ENCODE measurements at places on chromosomes 1 and 21.

- no peak for DNase-seq
- no peaks in the 10 kb centered on the region for H3K36me3 ChIP-seq
- peaks cover 2% of the 10 kb centered on the region for H3K27me3 ChIP-seq
- no peak overlapping the region for H3K4me3 ChIP-seq
- no peaks in the 10 kb centered on the region for H3K4me1 ChIP-seq
Observed at GRCh38 chr21:45033791-45034555, 40.4 kb upstream of the ADARB1 start.

GRCh38 chr1:32150847-32151246 lies 28.6 kb upstream of the TXLNA start:
- no peak overlapping the region for H3K4me3 ChIP-seq
- H3K36me3 ChIP-seq = peaks cover 33% of the 10 kb centered on the region
- H3K27ac ChIP-seq = no peak overlapping the region
- peaks cover 4% of the 10 kb centered on the region for H3K4me1 ChIP-seq
- no peaks in the 10 kb centered on the region for H3K27me3 ChIP-seq
- DNase-seq = no peak

DNA sequence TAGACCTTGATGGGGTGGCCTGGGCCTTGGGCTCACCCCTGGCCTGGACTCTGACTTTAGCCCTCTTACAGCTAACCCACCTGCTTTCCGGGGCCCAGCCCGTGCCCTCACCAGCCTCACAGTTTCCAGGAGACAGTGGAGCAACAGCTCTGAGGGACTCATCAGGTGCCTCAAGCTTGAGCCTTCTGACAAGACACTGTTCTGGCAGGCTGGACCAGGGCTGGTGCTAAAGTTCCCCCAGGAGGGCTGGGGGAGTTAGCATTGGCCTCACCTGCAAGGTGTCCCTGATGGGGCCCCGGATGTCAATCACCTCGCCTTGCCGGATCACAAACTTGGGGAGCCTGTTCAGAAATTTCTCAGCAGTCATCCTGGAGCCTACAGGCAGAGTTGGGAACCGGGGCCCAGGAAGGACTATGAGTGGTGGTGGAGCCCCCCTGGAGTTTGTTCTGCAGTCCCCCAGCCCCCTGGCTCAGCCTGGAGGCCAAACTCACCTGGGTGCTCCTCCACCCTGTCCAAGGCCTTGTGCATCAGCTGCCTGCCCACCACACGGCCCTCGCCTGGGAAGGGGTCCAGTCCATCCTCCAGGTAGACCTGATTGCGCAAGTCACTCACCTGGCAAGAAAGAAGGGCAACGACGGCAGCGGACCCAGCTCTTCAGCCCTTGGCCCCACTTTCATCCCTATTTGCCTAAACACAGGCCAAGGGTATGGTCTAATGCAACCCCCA lies 4.1 kb downstream of the SH3BGRL3 start:
- H3K27ac ChIP-seq = peak overlapping the region; percentile 97
- H3K27me3 ChIP-seq = no peaks in the 10 kb centered on the region
- H3K4me3 ChIP-seq = peak overlapping the region; percentile 73
- H3K36me3 ChIP-seq = peaks cover 57% of the 10 kb centered on the region

DNA sequence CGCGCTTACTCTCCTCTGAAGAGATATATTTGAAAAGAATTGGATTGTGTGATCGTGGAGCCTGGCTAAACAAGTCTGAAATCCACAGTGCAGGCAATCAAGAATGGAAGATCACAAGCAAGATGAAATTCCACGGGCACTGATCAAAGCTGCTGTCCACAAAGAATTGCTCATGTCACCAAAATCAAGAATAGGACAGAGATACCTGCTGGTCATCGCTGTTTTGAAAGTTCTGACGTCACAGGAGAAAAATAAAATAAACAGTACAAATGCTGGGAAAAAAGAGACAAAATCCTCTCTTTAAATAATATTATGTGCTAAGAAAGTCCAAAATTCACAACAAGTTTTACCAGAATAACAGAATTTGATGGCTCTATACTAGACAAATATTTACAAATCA lies 12.0 kb upstream of the DESI2 start:
- H3K4me1 ChIP-seq = no peaks in the 10 kb centered on the region
- H3K27me3 ChIP-seq = peaks cover 8% of the 10 kb centered on the region
- H3K4me3 ChIP-seq = no peak overlapping the region
- no peaks in the 10 kb centered on the region for H3K36me3 ChIP-seq
- DNase-seq = no peak

GRCh38 chr1:95176861-95177260 lies 57.1 kb upstream of the RWDD3 start:
- H3K27me3 ChIP-seq = peaks cover 2% of the 10 kb centered on the region
- no peaks in the 10 kb centered on the region for H3K4me1 ChIP-seq
- H3K4me3 ChIP-seq = no peak overlapping the region
- no peak overlapping the region for H3K27ac ChIP-seq
- no peak for DNase-seq
- H3K36me3 ChIP-seq = no peaks in the 10 kb centered on the region

Data from activated CD4-positive, alpha-beta T cell treated with anti-CD3 and anti-CD28 coated beads, Interleukin-2, amount 10 ng/mL, durations not matched to agents 7 days and 5 days (primary cell).